ENCODE measurements at places on chromosomes 4 and X. TPM values are rescaled to one million over a fixed set of nuclear protein-coding genes. Genes with fewer than 3 reads are reported as not detected.

- no peak for DNase-seq
Measured at GRCh38 chr4:132737344-132737743, 411.8 kb upstream of the PCDH10 start.

DNA sequence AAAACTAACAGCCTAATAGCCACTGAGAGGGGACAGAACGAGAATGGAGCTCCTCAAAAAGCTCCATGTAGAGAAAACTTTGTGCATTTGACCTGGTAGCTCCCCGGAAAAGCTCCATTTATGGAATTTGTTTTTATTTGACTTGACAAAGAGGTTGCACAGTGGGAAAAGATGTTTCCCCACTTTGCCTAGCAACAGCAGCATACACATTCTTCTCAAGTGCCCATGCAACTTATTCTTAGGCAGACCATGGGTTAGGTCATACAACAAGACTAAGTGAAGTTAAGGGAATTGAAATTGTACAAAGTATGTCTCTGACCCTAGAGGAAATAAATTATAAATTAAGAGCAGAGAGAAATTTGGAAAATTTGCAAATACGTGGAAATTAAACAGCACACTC, 949.6 kb upstream of the PRKX start:
- DNase-seq, result no peak

GRCh38 chr4:15883610-15884243, 54.8 kb downstream of the FGFBP1 start:
- DNase-seq, result peak; percentile 45

GRCh38 chr4:142607976-142608375, 238.1 kb downstream of the INPP4B start:
- DNase-seq, result no peak

- no peak for DNase-seq
Measured at GRCh38 chrX:122972604-122973003, 211.5 kb upstream of the GRIA3 start.

DNA sequence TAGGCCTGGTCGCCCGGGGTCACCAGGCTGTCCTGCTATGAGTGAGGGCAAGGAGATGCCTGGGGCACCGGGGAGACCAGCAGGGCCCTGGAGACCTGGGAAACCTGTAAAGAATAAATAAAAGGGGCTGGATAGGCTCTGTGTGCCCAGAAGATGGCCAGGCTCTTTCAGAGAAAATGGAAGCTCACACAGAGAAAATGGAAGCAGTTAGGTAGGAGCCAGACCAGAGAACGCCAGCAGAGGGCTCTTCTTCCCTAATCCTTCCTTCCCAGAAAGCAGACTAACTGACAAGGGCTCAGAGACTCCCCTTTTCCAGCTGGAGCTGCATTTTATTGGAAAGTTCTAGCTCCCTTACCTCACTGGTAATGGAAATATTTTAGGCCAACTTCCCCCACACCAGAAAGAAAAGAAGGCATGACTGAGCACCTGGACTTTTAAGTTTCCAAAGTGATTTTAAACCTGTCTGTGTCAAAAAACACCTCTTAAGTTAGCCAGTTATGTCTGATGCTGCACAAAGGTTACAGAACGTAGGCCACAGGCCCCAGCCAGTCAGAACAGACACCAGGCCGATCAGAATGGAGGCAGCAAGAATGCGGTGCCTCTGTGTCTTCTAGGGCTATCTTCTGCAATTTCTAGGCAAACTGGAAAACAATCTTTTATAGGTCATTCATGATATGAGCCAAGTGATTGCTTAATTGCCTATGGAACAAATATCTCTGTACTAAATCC, 74.0 kb downstream of the ATG4A start:
- DNase-seq, result no peak

DNA sequence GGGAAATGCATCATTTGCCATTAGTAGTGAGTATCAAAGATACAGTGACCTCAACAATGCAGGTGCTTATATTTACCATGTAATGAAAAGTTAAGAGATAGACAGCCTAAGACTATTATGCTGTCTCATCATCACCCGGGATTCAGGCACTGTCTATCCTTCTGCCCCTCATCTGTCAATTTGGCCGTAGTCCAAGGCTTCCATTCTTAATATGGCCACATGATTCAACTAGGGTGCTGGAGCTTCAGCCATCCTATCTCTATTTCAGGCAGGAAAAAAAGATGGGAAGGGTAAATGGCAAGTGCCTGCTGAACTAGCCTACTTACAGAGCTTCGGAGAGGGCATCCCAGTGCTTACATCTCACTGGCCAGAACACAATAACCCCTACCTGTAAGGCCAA, 196.7 kb upstream of the LNX1 start:
- DNase-seq, result no peak

- DNase-seq, result no peak
Measured at GRCh38 chrX:135585153-135585552, 64.7 kb downstream of the INTS6L start.

DNA sequence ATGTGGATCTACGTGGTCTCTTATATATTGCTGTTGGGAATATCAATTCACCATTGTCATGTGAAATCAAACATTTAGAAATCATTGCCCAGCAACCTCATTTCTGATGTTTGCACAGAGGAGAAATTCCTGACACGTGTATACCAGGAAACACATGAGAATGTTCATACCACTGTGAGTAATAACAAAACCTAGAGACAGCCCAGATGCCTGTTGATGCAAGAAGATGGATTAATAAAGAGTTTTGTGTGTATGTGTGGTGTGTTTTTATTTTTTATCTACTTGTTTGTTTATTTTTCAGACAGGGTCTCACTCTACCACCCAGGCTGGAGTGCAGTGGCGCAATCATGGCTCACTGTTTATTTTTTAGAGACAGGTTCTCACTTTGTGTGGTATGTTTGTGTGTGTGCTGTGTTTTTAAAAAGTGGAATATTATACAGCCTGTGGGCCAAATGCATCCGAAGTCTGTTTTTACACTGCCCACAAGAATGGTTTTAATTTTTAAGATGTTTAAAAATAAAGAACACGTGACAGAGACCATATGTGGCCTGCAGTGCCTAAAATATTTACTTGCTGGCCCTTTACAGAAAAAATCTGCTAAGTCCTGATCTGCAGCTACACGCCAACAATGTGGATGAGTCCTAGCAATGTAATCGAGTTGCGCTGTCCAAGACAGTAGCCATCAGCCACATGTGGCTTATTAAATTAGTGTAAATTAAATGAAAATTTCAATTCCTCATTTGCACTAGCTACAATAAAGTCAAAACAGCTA, 39.2 kb downstream of the TXLNG start:
- no peak for DNase-seq

DNA sequence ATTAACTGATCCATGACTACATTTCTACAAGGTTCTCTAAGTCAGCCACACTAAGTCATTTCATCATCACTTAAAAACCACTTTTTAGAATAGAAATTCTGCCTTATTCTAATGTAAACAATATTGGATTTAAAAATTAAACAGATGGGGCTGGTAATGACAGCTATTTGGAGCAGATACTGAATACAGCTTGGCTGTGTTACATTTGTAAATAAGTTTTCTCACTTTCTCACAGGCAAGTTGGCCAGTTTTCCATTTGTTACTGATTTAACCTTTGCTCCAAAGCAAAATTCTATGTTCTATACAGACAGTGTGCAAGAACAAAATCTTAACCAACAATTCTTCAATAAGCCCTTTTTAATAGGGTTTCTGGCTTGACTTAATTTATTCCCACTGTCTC, 370.7 kb downstream of the GRIA2 start:
- DNase-seq, result no peak

- no peak for DNase-seq
Measured at GRCh38 chr4:63620271-63620670, 789.0 kb downstream of the TECRL start.

DNA sequence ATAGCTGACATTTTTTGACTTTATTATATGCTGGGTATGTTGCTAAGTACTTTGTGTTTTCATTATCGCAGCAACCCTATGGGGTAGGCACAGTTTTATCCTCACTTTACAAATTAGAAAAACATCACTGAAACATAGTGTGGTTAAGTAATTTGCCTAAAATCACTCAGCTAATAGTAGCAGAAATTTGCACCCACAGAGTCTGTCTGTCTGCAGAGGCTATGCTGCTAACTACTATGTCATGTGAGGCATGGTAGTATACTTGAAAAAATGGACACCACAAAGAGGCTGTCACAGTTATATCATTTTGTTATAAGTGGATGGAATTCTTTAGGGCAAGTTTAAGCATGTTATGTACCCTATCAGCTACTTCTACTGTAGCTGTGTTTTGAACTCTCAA, 69.0 kb downstream of the STAG2 start:
- no peak for DNase-seq

GRCh38 chrX:120293015-120293414, 18.2 kb downstream of the TMEM255A start:
- no peak for DNase-seq

DNA sequence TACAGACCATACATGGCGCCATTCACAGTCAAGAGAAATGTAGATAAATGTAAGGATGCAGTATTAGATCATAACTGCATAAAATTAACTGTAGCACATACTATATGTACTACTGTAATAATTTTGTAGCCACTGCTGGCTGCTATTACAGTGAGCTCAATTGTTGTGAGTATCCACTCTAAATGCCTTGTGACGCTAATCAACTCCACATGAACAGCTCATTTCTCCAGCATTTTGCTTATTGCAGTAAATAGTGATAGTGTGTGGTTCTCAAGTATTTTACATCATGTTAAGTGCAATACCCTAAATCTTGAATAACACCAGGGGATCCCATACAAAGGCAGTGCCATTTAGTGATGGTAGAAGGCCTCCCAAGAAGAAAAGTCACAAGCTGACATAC, 21.2 kb downstream of the FGFBP1 start:
- DNase-seq, result no peak

- no peak for DNase-seq
Measured at GRCh38 chrX:111518667-111519066, 7.2 kb downstream of the SERTM2 start.

DNA sequence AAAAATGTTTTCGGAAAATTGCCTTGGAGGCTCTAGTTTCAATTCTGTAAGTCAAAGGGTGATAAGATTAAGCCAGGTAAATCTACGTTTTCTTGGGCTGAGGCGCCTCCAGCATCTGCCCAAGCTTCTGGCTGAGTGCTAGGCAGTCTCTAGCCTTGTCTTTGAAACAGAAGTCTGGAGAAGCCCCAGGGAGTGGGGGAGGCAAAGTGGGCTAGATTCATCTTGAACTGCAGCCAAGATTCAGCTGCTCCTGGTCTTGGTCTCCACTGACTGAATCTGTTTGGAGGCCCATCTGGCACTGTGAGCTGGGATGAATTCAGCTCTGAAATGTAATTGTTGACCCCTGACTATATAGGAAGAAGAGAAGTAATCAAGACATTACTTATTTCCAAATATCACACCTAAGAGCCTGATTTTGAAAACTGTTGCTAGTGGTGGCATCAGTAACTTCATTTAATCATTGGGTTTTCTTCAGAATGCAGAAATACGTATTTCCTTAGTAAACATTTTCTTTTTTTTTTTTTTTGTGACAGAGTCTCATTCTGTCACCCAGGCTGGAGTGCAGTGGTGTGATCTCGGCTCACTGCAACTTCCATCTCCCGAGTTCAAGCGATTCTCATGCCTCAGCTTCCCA, 187.3 kb upstream of the LEF1 start:
- no peak for DNase-seq

GRCh38 chrX:72052415-72053090, 79.2 kb downstream of the RTL5 start:
- DNase-seq, result no peak

GRCh38 chr4:189837471-189837870, 103.2 kb upstream of the FRG1 start:
- no peak for DNase-seq

- no peak for DNase-seq
Measured at GRCh38 chr4:146643812-146644401, 5.2 kb downstream of the POU4F2 start.

GRCh38 chr4:128376303-128376702, 88.7 kb upstream of the PGRMC2 start:
- DNase-seq, result no peak

- no peak for DNase-seq
Measured at GRCh38 chr4:32485956-32486355, 1765.8 kb downstream of the PCDH7 start.

- no peak for DNase-seq
Measured at GRCh38 chr4:121428721-121429120, 47.9 kb upstream of the QRFPR start.

DNA sequence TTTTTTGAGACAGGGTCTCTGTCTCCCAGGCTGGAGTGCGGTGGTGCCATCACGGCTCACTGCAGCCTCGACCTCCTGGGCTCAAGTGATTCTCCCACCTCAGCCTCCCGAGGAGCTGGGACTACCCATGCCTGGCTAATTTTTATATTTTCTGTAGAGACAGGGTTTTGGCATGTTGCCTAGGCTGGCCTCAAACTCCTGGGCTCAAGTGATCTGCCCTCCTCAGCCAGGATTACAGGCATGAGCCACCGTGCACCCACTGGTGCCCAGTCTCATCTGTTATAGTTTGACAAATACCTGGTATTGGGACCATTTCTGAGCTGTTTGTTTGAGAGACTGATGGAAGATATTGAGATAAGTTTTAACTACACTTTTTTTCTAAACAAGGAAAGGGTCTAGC, 57.5 kb upstream of the SMIM10 start:
- no peak for DNase-seq

GRCh38 chr4:162245051-162245450, 81.3 kb upstream of the FSTL5 start:
- no peak for DNase-seq

GRCh38 chr4:137998666-137999429, 243.3 kb downstream of the SLC7A11 start:
- DNase-seq, result no peak

Gene OSTC
- 93.7 TPM for total RNA-seq

Gene DIPK2B
- 2.5 TPM for total RNA-seq

Gene GATA1
- total RNA-seq, result 0.77 TPM

Gene NEIL3
- 2.5 TPM for total RNA-seq

Gene INPP4B
- total RNA-seq, result 10.0 TPM

Gene KLF8
- total RNA-seq, result 2.3 TPM

Gene FAM9B
- total RNA-seq, result not detected

Gene CSN1S1
- total RNA-seq, result not detected

Gene NPY1R
- 2.0 TPM for total RNA-seq

Gene TMEM31
- total RNA-seq, result not detected

Gene GDPD2
- total RNA-seq, result 15.3 TPM

Gene GSPT2
- total RNA-seq, result 6.7 TPM

Gene DMRTC1
- 0.27 TPM for total RNA-seq
